ENCODE measurements at places on chromosomes 16 and 17.

- DNase-seq: no peak
These were observed 15.6 kb upstream of the ABCC1 start for GRCh38 chr16:15933781-15934180.

GRCh38 chr17:73683771-73684170 lies 39.5 kb upstream of the SDK2 start:
- DNase-seq: no peak

DNA sequence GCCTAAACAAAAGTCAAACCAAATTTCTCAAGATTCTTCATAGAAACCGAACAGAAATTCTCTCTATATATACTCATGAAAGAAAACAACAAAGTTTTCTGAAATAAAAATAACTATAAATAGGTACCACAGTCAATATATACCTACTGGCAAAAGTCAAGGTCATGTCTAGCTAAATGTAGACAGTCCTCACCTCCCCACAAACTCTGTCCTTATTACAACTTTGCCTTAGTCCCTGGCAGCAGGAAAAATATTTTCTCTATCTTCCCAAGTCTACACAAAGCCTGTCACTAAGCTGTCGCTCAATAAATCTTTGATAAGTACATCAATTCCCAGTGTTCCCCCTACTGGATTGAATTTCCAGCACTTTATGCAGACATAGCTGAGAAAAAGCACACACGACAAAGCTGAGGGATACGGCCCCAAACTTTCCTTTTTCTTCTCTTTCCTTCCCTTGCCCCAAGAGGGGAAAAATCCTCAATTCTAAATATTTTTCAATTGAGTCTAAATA lies 2.7 kb downstream of the CFAP20 start:
- no peak for DNase-seq

- no peak for DNase-seq
These were observed 421 bp downstream of the STAT3 start for GRCh38 chr17:42387661-42388380.

- DNase-seq: no peak
These were observed 120.0 kb downstream of the PHKB start for GRCh38 chr16:47581114-47581513.

DNA sequence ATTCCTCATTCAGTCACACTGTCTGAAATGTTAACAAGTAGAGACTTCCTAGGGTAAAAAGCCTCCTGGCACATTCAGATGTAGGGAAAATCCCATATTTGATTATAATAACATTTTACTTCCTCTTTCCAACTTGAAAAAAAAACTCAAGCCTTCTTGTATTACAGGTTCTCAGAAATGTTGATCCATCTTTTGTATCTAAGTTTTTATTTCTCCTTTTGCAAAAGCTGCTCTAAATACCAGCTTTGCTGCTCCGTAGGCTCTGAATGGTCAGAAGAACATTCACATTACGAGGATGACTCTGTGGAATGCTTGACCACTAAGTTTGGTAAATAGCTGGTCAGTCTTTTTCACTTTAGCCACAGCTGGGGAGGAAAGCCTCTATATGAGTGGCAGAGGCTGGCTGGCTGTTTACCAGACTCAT lies 13.2 kb upstream of the HEATR6 start:
- no peak for DNase-seq

- DNase-seq: no peak
These were observed 56.1 kb upstream of the MED13 start for GRCh38 chr17:62121025-62121730.

DNA sequence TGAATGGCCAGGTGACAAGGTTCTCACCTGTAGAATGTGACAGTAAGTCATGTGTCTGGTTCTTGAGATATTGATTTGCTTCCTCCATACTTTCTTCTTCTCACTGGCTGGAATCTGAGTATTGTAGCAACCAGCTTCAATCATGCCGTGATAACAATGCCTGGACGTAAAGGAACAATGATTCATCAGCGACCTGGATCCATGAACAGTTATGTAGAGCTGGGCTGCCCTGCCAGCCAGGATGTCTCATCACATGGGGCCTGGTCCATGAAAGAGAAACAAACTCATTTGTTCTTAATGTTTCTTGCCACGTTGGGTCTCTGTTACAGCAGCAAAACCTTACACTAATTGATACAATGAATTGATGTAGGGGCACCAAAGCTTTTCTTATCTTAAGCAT lies 627.2 kb downstream of the TOX3 start:
- no peak for DNase-seq

DNA sequence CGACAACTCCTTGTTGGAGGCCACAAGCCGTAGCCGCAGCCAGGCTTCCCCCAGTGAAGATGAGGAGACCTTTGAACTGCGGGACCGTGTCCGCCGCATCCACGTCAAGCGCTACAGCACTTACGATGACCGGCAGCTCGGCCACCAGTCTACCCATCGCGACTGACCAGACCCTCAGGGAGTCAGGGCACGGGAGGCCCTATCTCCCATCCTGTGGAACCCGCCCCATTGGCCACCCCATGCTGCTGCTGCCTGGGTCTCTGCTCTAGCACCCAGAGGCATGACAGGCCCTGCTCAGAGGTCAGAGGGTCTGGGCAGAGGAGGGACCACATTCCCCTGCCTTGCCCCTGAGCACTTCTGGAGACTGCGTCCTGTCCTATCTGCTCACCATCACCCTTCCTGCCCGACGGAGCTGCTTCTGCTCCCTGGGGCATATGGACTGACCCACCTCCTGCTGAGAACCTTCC lies 8.9 kb downstream of the TNFAIP1 start:
- no peak for DNase-seq

- no peak for DNase-seq
These were observed 58.5 kb downstream of the HS3ST3B1 start for GRCh38 chr17:14359163-14360020.

DNA sequence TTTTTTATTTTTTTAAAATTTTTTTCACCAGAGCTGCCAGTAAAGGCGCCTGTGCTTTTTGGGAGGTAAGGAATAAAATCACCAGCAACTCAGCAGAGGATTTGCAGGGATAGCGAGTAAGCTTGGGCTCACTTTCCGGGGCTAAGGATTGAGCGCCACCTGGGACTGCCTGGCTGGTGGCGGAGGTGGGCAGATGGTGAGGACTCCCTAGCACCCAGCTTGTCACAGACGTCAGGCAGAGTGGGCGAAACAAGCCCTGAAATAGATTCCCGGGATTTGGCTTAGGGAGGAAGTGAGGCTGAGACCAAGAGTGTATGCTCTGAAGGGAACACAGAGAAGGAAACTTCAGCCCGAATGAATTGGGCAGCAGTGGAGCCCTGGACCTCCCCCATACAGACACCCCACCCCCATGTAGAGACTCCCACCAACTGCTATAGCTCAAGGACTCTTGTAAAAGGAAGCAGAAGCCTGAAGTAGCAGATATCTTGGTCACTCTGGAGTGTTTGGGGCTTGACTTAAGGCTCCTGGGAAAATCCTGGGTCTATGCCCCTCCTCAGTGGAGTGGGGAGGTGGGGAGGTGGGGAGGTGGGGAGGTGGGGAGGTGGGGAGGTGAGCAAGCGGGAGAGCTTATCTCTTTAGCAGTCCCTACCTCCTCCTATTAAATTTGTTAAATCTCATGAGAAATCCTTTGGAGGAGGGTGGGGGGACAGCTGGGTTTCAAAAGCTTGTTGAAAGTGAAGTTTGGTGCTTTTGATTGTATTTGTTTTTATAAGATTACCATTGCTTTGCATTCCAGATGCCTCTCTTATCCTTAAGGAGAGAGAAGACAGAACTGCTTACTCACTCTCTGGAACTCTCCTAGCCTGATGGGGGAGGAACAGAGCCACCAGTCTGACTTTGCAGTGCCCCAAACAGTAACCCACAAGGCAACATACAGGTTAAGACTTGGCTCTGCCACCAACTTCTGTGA lies 8.2 kb downstream of the ARL4D start:
- DNase-seq: no peak

DNA sequence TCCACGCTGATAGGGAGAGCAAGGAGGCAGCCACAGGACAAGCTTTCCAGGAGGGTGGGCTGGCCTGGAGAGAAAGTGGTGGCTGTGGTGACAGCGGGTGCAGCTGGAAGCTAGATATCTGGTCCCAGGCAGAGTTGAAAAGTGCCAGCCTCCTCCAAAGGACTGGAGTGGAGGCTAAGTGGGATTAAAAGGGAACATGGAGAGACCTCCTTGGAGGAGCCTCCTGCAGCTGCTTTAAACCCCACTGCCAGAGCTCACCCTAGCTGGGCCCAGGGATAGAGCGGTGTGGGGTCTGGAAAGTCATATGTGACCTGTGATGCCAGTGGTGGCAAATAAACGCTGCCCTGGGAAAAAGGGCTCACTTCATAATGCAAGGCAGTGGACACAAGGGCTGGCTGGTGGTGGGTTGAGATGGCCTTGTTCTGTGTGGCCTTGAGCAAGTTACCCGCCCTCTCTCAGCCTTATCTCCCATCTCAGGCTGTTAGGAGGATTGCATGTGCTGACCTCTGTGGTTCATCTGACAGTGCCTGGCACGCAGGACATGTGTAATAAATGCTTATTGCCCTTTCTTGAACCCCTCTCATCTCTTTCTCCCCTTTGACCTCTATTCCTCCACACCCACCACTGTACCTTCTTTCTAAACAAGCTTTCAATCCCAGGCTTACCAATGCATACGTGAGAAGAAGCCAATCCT lies 61.0 kb upstream of the LGALS9 start:
- no peak for DNase-seq

DNA sequence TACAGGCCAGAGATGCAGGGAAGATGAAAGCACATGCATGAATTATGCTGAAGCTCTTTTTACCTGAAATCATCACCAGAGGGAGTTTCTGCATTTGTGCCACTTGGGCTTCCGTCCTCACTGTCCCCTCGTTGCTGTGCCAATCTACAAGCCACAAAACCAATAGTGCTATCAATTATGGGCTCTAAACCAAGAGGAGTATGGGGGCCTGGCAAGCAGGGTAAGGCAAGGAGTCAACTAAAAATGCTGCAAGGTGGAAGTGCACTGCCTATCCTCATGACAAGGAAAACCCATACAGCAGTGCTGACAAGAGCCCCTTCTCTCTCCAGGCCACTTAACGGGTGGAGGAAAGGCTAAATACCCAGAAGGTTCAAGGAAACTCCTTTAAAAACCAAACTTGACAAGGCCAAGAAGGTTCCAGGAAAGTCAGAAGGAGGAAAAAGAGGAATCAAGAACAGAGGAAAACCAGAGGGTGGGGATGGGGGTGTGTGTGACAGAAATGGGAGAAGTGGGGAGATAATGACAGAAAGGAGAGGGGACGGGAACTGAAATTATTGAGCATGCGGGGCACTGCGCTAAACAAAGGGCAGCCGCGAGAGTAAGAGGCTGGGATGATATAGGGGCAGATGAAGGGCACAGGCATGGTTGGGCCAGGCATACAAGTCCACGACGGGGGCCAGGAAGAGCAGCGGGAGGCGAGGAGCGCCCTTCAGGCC lies 674 bp downstream of the C17orf75 start:
- DNase-seq: no peak

GRCh38 chr17:63571632-63572310 lies 21.5 kb downstream of the DCAF7 start:
- DNase-seq: no peak

DNA sequence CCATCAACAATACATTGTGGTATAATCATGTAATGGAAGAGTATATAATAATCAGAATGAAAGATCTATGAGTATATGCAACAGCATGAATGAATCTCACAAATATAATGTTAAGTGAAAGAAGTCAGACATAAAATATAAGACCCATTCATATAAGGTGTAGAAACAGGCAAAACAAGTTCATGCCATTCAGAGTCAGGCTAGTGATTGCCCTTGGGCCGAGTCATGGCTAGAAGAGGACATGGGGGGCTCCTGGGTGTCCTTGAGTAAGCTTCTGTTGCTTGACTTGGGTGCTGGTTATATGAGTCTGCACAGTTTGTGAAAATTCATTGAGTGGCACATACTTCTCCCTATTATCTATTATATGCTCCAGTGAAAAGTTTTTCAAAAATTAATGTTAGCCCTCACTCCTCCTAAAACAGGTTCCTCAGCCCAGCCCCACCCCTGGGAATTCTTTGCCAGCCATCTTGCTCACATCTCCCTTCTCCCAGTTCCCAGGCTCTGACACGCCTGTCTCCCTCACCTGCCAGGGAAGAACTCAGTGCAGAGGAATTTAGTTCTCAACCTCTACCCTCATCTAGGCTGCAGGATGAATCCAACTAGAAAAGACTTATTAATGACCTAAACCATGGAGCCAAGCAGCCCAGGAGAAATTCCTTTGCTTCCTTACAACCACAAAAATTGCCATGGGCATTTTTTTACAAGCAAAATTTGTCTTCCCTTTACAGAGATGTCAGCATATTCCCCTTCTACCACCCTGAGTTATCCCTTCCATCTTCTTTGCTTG lies 52.4 kb upstream of the NFAT5 start:
- no peak for DNase-seq

DNA sequence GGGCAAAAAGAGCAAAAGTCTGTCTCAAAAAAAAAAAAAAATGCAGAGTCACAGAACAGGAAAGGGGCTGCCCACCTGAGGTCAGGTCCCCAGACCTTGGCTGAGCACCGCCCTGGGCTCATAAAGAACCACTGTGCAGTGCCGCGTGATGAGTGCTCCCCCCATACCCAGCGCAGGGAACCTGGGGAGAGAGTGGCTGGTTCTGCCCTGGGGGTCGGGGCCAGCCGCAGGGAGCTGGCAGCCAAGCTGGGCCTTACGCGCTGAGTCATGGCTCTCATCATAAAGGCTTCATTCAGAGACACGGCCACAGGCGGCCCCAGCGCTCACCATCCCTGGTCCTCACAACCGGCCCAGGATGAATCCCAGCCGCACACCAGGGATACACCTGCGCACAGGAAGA lies 80.7 kb downstream of the RAB11FIP4 start:
- DNase-seq: no peak

GRCh38 chr17:82838386-82839063 lies 1.3 kb downstream of the ZNF750 start:
- DNase-seq: peak; percentile 75

GRCh38 chr17:46915596-46915995 lies 7.4 kb upstream of the GOSR2 start:
- no peak for DNase-seq

DNA sequence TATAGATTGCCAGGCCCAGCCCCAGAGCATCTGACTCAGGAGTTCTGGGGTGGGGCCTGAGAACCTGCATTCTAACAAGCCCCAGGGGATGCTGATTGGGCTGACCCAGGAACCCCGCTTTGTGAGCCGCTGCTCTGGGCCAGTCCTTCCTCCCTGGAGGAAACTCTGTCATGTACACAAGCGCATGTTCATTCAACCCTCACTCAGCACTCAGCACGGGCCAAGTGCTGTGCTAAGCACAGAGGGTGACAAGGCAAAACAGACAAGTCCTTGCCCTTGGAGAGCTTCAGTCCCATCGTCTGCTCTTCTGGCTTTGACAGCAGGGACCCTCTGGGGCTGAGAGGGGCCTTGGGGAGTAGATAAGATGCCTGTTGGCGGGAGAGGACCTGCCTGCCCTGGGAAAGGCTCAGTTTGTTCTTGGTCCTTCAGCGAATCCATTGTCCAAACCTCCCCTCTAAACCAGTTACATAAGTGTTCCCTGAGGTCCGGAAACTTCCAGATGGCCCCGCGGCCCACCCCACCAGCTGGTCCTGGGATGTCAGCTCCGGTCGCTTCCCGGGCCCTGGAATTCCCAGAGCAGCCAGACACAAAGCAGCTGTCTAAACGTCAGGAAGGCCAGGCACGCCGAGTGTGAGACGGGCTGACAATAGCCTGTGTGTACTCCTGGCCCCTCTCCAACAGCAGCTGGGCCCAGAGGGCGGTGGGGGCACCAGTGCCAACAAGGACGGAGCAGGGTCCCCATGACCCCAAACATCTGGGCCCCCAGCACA lies 88.8 kb downstream of the ZDHHC7 start:
- DNase-seq: no peak

- DNase-seq: no peak
These were observed 2.8 kb downstream of the CDIPT start for GRCh38 chr16:29860218-29860617.
